ENCODE measurements at places on chromosomes 2 and 18.

DNA sequence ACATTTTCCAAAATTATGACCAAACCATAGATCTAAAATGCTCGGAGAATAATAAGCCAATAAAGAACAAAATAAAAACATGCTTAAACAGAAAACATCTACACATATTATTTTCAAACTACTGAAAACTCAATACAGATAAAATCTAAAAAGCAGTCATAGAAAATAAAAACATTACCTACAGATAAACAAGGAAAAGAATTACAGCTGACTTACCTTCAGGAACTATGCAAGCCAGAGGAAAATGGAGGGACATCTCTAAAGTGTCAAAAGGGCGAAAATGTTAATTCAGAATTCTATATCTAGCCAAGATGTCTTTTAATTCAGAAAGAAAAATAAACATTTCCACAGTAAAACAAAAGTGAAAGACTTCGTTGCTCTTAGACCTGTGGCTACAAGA, 112.9 kb upstream of the GYPC start:
- no peak for DNase-seq

DNA sequence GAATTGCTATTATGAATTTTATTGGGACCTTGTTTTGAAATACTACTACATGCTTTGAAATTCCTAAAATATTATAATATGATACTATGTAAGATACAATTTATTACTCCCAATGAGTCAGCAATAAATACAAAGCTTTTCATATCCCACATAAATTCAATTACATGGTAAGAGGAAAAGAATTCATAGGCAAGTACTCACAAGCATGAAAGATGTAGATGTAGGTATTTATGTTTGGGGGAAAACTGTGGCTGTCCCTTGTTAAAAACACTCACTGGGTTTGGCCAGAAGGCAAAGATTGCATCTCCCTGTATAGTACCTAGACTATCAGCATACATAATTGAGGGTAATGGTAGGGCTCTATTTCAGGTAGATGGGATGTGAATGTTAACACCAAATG, 90.4 kb downstream of the MBD2 start:
- no peak for DNase-seq

- DNase-seq, result no peak
These were observed 272.7 kb upstream of the DOK6 start for GRCh38 chr18:69127873-69128500.

DNA sequence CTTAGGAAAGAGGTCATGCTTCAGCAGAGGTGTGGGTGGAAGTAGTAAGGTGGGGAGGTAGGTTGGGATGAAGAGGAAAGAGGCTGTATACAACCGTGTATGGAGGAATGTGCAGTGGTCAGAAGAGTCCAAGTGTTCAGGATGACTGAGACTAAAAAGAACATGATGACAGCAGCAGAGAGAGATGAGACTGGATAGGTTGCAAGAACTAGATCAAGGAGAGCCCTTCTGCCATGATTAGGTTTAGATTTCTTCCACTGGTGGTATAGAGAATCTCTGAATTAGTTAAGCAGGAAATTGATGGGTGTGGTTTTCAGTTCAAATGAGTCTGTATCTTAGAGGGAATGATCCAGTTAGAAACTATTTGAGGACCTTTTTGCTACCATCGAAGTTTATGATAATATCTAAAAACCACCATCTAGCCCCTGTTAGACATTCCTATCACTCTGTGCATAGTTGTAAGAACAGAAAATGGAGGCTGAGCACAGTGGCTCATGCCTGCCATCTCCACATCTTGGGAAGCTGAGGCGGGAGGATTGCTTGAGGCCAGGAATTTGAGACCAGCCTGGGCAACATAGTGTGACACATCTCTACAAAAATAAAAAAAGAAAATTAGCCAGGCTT, 221.0 kb downstream of the LTBP1 start:
- no peak for DNase-seq
